ENCODE measurements at places on chromosomes 2 and 18. TPM values are rescaled to one million over a fixed set of nuclear protein-coding genes. Genes with fewer than 3 reads are reported as not detected.
A peak's percentile ranks its signal among the peaks of the same experiment; 100 is the strongest.

DNA sequence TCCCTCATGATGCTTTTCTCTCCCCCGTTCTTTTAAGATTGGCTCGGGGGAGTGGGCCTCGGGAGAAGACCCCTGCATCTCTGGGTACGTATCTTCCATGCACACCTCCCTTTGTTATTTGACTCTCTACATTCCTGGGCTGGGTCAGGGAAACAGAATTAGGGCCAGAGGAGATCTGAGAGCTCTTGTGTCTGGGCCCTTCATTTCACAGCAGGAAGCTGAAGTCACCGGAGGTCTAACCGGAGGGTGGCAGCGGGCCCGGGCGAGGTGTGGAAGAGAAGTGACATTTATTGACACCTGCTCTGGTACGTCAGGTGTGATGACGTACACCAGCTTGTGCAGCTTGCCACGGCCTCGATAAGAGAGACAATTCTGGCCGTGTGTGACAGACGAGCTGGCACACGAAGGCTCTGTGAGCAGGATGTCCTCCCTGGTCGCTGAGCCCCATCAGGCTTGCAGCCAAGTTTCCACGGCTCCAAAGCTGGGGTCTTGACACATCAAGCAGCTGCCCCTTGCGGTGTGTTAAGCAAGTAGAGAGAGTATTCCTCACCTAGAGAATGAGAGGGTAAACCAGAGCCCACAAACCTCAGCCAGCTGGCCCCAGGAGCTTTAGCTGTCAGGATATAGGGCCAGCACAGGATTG is 30.4 kb downstream of the TOGARAM2 start:
- no peak for DNase-seq
- H3K36me3 ChIP-seq, result no peaks in the 10 kb centered on the region

- no peaks in the 10 kb centered on the region for H3K27me3 ChIP-seq
- peaks cover 37% of the 10 kb centered on the region for H3K4me1 ChIP-seq
- H3K27ac ChIP-seq, result peak overlapping the region; percentile 66
- no peak overlapping the region for H3K4me3 ChIP-seq
- H3K36me3 ChIP-seq, result no peaks in the 10 kb centered on the region
Observed at GRCh38 chr2:226115102-226115831, 684.4 kb downstream of the IRS1 start.

The IL18RAP gene
- not detected for total RNA-seq

- H3K36me3 ChIP-seq, result no peaks in the 10 kb centered on the region
- no peak overlapping the region for H3K4me3 ChIP-seq
- no peak for DNase-seq
- peaks cover 2% of the 10 kb centered on the region for H3K27me3 ChIP-seq
- no peak overlapping the region for H3K27ac ChIP-seq
Observed at GRCh38 chr2:118718921-118719320, 128.5 kb downstream of the EN1 start.

DNA sequence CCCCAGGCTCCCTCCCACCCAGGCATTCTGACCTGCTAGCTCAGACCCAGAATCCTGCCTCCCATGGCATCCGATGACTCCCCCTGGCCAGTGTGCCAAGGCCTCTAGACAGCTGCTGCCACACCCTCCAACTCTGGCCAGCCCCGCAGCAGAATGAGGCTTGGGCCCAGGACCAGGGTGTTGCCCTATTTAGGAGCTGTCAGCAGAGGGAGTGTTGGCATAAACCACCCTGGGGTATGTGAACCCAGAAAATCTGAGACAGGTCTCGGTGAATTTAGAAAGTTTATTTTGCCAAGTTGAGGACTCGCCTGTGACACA is 134.3 kb downstream of the KLHL29 start:
- H3K4me3 ChIP-seq, result no peak overlapping the region
- H3K36me3 ChIP-seq, result no peaks in the 10 kb centered on the region
- no peak for DNase-seq
- peaks cover 25% of the 10 kb centered on the region for H3K4me1 ChIP-seq
- H3K27me3 ChIP-seq, result peaks cover 10% of the 10 kb centered on the region

DNA sequence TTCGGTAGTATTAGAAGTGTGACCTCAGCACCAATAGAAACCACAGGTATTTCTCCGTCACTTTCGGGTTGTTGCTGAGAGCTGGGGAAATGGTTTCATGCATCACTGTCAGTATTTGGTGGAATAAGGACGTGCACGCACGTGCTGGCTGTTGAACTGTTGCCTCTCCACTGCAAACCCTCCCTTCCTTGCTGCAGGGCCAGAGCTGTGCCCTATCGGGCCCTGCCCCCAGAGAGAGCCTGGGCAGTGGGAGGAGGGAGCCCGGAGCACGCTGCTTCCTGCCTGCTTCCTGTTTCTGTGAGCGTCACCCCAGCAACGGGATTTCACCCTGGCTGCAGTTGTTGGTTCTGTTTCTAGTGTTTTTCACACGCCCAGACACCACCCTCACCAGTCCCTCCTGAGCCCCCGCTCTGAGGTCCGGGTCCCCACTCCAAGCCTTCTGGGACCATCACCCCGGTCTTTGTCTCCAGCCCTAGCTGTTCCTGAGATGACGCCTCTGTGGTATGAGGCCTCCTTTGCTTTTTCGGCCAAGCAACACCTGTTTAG is 47.4 kb downstream of the LRRFIP1 start:
- H3K27ac ChIP-seq, result peak overlapping the region; percentile 92
- H3K4me3 ChIP-seq, result peak overlapping the region; percentile 48
- no peak for DNase-seq
- peaks cover 51% of the 10 kb centered on the region for H3K4me1 ChIP-seq

DNA sequence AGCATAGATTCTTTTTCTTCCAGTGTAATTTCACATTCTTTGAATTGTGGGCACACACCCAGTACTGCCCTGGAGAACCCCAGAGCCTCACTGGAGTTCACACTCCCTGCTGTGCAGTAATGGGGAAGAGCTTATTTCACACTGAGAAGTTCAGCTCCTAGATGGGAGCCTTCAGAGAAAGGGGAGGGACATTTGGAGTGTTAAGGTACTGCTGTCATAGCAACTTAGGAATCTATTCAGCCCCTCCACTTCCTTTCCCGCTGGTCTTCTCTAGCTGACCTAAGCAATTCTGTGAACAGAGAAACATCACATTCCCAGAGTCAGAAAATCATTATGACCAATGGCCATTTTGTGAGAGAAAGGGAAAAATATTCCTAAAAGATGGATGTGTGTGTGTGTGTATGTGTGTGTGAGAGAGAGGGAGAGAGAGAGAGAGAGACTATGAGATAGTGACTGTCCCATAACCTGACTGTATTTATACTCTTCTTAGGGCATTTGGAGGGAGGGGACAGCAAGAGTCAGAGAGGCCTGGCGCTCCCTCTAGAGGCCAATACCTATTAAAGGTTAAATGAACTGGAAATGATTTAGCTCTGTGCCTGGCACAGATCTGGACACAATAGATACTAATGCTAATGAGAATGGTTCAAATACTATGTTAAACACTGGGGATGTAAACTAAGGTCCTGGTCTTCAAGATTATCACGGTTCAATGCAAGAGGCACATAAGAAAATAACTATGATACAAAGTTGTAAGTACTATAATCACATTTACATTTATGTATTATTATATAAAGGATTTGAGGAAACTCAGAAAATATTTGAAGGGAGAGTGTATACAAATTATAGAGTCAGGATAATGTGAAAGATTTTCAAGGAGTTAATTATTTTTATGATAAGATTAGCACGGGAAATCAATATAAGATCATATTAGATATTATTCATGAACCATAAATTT is 41.5 kb upstream of the RPE start:
- no peaks in the 10 kb centered on the region for H3K36me3 ChIP-seq
- no peak overlapping the region for H3K27ac ChIP-seq
- DNase-seq, result no peak
- no peaks in the 10 kb centered on the region for H3K27me3 ChIP-seq
- no peak overlapping the region for H3K4me3 ChIP-seq

The IMPACT gene
- 46.5 TPM for total RNA-seq

The LYPD6B gene
- total RNA-seq, result 27.2 TPM

DNA sequence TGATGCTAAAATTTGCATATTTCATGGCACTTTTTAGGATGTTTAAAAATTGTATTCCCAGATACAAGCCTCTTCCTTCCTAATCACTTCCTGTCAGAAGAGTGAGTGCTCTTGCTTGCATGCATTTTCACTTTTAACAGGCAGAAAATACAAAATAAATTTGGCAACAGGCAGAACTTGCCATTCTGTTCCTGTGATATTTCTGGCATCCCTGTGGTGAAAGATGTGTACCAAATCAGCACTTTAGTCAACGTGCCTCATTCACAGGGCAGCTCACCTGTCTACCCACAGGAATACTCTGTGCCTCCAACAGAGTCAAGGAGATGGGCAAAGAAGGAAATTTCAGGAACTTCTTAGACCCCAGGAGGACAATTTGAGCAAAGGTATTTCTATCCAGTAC is 360.9 kb downstream of the AKAIN1 start:
- H3K27me3 ChIP-seq, result no peaks in the 10 kb centered on the region
- H3K36me3 ChIP-seq, result no peaks in the 10 kb centered on the region
- no peak for DNase-seq
- no peaks in the 10 kb centered on the region for H3K4me1 ChIP-seq
- no peak overlapping the region for H3K4me3 ChIP-seq
- H3K27ac ChIP-seq, result no peak overlapping the region

DNA sequence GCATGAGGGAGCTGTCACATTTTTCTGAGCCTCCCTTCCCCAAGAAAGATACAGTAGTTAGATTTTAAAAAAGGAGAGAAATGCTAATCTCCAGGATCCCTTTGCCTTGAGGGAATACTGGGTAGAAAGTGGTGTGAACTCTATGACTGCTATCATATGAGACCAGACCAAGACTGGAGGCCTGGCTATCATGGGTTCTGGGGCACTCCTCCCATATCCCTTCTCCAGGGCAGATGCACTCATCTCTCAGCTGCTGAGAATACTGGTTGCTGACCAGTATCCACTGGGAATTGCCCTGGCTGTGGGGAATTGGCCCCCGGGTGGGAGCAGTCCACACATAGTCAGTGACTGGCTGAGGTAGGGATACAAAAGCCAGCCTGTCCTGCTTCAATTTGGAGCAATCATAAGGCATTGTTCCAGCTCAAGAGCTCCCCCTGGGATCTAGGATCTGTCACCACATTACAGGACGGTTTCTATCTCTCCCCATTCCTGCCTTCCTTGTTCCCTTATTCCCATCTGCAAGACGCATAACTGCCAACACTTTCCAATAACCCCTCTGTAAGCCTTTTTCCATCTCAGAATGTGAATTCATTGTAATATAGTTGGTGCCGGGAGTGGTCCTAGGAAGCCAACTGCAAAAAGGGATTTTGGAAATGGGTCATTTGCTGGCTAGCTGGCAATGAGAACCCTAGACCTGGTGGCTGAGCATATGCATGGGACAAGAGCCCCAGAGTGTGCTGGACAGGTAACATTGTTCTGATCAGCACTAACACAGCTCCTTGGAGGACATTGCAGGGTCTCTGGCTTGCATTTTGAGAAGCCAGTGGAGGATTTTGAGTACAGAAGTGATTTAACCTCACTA is 35.4 kb upstream of the REEP1 start:
- H3K4me3 ChIP-seq, result no peak overlapping the region
- peaks cover 24% of the 10 kb centered on the region for H3K27me3 ChIP-seq
- H3K27ac ChIP-seq, result no peak overlapping the region

GRCh38 chr2:196224756-196225155 is 53.4 kb upstream of the STK17B start:
- no peak for DNase-seq
- no peak overlapping the region for H3K27ac ChIP-seq
- H3K36me3 ChIP-seq, result peaks cover 16% of the 10 kb centered on the region
- no peaks in the 10 kb centered on the region for H3K27me3 ChIP-seq
- H3K4me1 ChIP-seq, result peaks cover 7% of the 10 kb centered on the region

DNA sequence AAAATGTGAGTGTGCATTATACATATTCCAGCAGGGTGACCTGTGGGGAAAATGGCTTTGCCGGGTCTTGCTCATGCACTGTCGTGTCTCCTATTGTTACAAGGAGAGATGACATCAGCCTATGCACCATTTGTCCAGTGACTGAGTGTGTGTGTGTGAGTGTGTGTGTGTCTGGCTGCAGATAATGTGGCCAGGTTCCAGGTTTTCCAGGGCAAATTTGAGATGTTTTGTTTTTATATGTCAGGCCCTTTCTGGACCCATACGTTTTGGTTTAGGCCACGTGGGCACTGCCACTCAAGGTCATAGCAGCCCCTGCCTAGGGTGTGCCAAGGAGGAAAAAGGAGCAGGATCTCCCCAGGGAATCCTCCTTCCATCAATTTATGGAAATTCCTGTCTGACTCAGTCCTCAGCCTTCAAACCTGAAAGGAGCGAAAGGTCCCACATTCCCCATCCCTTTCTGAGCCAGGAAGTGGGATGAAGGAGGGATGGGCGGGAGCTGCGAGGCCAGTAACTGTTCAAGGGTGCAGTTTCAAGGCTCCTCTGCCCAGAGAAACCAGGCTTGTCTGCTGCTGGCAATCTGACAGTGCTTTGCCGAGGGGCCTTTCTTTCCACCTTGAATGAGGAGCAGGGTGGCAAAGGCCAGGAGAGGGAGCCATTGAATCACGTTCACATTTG is 93.0 kb upstream of the SMAD2 start:
- peak; percentile 67 for DNase-seq
- peak overlapping the region; percentile 85 for H3K27ac ChIP-seq
- peaks cover 11% of the 10 kb centered on the region for H3K27me3 ChIP-seq

The GALR1 gene
- not detected for total RNA-seq

GRCh38 chr18:46290440-46291020 is 186.3 kb downstream of the HAUS1 start:
- H3K36me3 ChIP-seq, result no peaks in the 10 kb centered on the region
- peaks cover 5% of the 10 kb centered on the region for H3K4me1 ChIP-seq
- DNase-seq, result peak; percentile 21

The NR4A2 gene
- 2.1 TPM for total RNA-seq

GRCh38 chr18:41390309-41390708 is 564.7 kb upstream of the PIK3C3 start:
- no peak for DNase-seq
- no peaks in the 10 kb centered on the region for H3K27me3 ChIP-seq
- H3K36me3 ChIP-seq, result no peaks in the 10 kb centered on the region
- no peak overlapping the region for H3K4me3 ChIP-seq
- peaks cover 25% of the 10 kb centered on the region for H3K4me1 ChIP-seq

The INPP4A gene
- 40.7 TPM for total RNA-seq

- peaks cover 14% of the 10 kb centered on the region for H3K4me1 ChIP-seq
- H3K36me3 ChIP-seq, result no peaks in the 10 kb centered on the region
- DNase-seq, result no peak
- peak within 1 kb of the TSS; percentile 1 for H3K27ac ChIP-seq
- peak within 1 kb of the TSS; percentile 62 for H3K4me3 ChIP-seq
- no peaks in the 10 kb centered on the region for H3K27me3 ChIP-seq
Observed at GRCh38 chr2:157257312-157258252, at the start of gene GALNT5. TSS of gene GALNT5 (plus strand) at chr2:157257705. CDS start at chr2:157258083, 378 bp downstream.

All from mesothelial cell of epicardium (in vitro differentiated cells).